ENCODE measurements at places on chromosomes 7 and 10.

DNA sequence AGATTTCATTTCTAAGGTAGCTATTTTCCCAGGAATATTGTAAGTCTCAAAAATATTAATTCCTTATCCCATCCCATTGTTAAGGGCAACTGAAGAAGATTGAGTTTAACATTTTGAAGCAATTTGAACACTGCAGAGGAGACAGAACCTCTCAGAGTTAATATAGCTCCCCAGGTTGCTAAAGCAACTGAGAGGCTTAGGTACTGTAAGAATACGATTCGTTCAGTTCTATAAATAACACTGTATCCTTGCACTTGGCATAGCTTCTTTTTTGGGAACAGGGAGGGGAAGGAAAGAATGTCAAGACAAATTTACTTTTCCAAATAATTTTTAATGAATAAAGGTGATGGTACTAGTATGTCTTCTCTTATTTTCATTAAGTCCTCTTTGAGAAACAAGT, 658.4 kb upstream of the CELF2 start:
- no peak for DNase-seq

- no peak for DNase-seq
Measured at GRCh38 chr10:57696641-57697040, 571.1 kb downstream of the IPMK start.

DNA sequence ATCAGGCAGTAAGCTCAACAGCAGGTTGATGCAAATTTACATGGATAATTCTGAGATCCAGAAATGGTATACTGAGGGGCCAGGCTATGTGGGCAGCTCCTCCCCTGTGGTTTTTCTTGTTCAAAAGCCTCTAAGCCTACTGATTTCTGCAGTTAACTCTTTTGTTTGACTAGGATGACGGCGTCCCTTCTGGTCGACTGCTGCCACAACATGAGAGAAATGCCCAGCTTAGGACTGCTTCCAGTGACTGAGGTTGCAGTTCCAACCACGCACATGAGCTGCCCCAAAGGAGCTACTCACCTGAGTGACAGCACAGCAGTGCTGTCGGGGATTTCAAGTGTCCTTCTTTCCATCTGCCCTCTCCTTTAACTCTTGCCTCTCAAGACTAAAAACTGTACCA, 973.0 kb upstream of the GHITM start:
- no peak for DNase-seq

DNA sequence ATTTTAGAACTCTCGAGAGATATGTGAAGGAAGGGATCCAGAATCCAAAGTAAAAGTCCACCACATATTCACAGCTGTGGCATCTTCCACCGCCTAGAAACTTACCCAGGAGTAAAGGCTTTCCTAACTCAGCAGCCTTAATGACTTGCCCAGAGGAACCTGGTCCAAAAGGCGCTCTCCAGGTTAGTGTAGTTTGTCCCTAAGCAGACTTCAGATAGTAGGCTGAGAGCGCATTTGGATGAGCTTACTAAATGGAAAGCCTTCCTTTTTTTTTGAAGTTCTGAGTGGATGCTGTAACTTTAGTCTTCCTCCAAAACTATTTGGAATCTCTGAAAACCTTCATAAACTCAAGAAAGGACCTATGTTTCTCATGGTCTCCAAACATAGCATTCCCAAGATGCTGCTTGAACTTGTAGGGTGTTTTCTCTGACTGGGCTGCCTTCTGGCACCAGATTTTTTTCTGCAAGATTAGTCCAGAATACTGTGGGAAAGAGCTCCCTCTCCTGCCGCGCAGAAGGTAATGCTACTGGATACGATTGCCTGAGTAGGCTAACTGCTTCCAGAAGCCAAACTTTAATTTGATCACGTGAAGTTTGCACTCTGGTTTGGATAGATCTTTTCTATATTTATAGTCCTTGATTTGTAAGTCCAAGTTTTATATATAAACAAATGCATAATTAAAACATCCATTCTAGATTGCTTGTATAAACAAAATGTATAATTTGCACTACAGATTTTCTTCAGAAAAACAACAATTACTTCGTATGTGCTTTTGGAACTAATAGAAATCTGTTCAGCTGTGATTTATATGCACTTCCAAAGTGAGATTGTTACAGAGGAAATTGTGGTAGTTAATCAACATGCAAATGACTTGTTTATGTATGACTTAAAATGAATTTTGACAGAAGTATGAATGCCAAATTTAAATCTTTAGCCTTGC, 19.6 kb upstream of the GPR37 start:
- no peak for DNase-seq

DNA sequence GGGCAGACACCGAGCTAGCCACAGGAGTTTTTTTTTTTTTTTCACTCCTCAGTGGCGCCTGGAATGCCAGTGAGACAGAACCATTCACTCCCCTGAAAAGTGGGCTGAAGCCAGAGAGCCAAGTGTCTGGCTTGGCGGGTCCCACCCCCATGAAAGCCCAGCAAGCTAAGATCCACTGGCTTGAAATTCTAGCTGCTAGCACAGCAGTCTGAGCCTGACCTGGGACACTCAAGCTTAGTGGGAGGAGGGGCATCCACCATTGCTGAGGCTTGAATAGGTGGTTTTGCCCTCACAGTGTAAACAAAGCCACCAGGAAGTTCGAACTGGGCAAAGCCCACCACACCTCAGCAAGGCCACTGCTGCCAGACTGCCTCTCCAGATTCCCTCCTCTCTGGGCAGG, 144.5 kb downstream of the LRMDA start:
- no peak for DNase-seq

DNA sequence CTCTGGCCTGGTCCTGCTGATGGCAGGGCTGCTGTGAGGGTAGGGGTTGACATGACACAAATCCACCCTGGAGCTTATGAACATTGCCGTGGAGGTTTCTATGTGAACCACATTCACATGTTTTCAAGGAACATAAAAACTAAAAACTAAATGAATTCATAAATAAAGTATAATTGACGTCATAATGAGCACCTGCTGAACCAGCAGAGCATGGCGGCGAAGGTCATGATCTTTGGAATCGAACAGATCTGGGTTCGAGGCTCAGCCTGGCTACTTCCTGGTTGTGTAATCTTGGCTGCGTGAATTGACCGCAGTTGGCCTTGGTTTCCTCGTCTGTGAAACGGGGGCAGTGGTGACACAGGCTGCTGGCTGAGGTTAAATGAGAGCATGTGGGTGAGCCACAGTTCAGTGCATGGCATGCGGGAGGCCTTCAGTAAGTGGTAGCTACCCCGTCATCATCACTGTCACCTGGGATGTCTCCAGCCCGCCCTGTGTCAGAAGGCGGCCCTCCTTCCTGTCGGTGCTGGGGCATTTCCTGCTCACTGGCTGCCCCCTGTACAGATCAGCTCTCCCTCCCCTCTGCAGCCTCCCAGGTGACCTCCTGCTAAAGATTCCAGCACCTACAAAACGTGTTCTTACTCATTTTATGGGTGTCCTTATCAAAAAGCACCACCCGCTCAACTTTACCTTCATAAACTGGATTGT, 190.3 kb upstream of the SHH start:
- DNase-seq, result no peak

- DNase-seq, result no peak
Measured at GRCh38 chr10:127524908-127525665, 24.0 kb upstream of the NPS start.

Measured in activated naive CD8-positive, alpha-beta T cell treated with anti-CD3 and anti-CD28 coated beads, Interleukin-2, amount 50 U/mL, for 16 hours (primary cell).